ENCODE measurements at places on chromosomes 16 and 17. TPM values are rescaled to one million over a fixed set of nuclear protein-coding genes. Genes with fewer than 3 reads are reported as not detected.

DNA sequence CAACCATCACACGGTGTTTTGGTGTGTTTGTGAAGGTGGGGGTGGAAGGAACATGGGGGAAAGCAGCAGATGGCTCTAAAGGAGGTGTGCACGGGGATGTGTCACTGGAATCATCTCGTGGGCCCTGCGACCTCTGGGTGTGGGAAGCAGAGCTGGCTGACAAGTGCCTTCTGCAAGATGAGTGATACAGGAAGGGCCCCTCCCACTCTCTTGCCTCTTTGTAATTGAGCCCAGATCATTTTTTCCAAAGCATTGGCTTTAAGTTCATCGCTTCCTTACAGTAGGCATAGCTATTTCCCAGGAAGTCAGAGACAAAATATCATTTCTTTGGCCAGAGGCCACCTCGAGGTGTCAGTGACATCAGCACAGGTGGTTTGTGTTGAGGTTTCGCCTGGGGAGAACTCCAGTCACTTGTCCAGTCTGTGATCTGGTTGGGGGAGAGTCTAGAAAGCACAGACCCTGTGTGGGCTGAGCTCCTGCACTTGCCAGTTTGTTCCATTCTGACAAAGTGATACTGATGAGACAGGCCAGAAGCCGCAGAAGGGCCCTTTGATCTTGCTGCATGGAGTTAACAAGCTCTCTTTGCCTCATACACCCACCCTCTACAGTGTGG is 20.6 kb upstream of the SNTB2 start:
- H3K27ac ChIP-seq, result no peak overlapping the region
- H3K36me3 ChIP-seq, result peaks cover 58% of the 10 kb centered on the region

- H3K27me3 ChIP-seq, result no peaks in the 10 kb centered on the region
- H3K4me3 ChIP-seq, result no peak overlapping the region
- peaks cover 18% of the 10 kb centered on the region for H3K36me3 ChIP-seq
- no peak overlapping the region for H3K27ac ChIP-seq
- no peaks in the 10 kb centered on the region for H3K4me1 ChIP-seq
- no peak for DNase-seq
These were observed 11.3 kb downstream of the WDR45B start for GRCh38 chr17:82636626-82637598.

DNA sequence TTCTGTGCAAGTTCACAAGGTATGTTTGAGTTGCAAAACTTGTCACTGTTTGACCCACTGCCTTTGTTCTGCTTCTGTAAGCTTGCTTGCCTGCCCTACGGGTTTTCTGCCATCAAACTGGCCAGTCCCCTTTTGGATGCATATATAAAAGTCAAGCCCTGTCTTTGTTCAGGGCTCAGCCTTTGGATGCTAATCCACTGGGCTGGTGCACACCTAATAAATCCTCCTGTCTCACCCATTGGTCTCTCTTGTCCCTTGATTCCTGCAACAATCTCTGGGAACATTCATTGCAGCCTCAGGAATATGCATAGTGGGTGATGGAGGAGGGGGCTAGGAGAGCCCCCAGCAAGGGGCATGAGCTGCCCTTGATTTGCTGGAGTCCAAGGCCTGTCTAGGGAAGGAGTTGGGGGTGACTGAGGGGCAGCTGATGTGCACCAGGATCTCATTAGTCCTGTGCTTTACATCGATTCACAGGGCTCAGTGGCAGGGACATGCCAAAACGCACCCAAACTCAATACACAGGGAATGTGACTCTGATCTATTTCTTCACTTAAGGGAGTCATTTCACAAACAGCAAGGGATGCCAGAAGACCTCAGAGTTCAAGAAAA is 225.4 kb upstream of the NLRP1 start:
- H3K36me3 ChIP-seq, result no peaks in the 10 kb centered on the region
- no peak overlapping the region for H3K27ac ChIP-seq
- no peaks in the 10 kb centered on the region for H3K27me3 ChIP-seq

GRCh38 chr17:19311421-19312215 is 50.9 kb downstream of the B9D1 start:
- H3K4me1 ChIP-seq, result no peaks in the 10 kb centered on the region
- no peak overlapping the region for H3K27ac ChIP-seq
- no peak overlapping the region for H3K4me3 ChIP-seq
- DNase-seq, result no peak
- H3K36me3 ChIP-seq, result peaks cover 45% of the 10 kb centered on the region
- H3K27me3 ChIP-seq, result no peaks in the 10 kb centered on the region

- H3K4me3 ChIP-seq, result no peak overlapping the region
- no peak overlapping the region for H3K27ac ChIP-seq
- no peaks in the 10 kb centered on the region for H3K36me3 ChIP-seq
- no peak for DNase-seq
- no peaks in the 10 kb centered on the region for H3K4me1 ChIP-seq
These were observed 31.8 kb upstream of the IRF8 start for GRCh38 chr16:85867189-85867588.

Gene SPEM2
- not detected for total RNA-seq

- H3K27ac ChIP-seq, result no peak overlapping the region
- H3K27me3 ChIP-seq, result no peaks in the 10 kb centered on the region
- no peak overlapping the region for H3K4me3 ChIP-seq
- H3K36me3 ChIP-seq, result no peaks in the 10 kb centered on the region
- H3K4me1 ChIP-seq, result peaks cover 3% of the 10 kb centered on the region
- DNase-seq, result no peak
These were observed 102.8 kb downstream of the CMIP start for GRCh38 chr16:81547194-81547938.

GRCh38 chr17:56510554-56511342 is 82.8 kb upstream of the NOG start:
- H3K4me3 ChIP-seq, result no peak overlapping the region
- no peaks in the 10 kb centered on the region for H3K27me3 ChIP-seq
- no peak overlapping the region for H3K27ac ChIP-seq
- no peaks in the 10 kb centered on the region for H3K4me1 ChIP-seq
- H3K36me3 ChIP-seq, result no peaks in the 10 kb centered on the region
